ENCODE measurements at places on chromosomes 5 and 9.

GRCh38 chr9:16171911-16172310, 619.1 kb downstream of the CCDC171 start:
- DNase-seq = no peak

- DNase-seq = no peak
Observed at GRCh38 chr9:14542071-14542470, 151.2 kb downstream of the ZDHHC21 start.

DNA sequence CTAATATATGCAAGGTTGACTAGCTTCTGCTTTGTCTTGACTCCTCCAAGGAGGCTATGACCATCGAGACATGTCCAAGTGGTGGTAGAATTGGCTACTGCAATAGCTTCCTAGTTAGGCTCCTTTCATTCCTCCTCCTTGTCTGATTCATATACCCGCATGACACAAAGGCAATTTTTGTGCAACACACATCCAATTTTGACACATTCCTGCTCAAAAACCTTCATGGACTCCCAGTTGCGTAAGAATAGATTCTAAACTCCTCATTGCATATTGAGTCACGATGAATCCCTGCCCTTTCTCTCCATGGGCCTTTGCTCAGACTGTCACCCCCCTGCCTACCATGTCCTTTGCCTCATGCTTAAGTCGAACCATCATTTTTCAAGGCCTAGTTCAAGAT, 344.5 kb downstream of the ACTL7B start:
- DNase-seq = no peak

- no peak for DNase-seq
Observed at GRCh38 chr5:33470544-33470943, 29.8 kb downstream of the TARS1 start.

DNA sequence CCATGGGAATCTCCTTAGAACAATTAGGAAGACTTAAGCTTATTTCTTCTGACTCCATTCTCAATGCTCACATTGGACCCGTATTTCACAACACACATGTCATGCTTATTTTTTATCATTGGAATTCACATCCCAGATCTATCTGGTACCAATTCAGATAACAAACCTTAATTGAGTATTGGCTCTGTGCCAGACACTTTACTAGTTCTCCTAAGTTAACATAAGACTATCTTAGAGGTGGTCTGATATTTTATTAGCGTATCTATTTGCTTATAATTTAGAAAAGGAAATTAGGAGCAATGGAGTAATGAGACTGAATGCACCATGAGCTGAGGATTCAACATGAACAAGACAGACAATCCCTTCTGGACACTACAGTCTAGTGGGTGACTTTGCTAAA, 45.1 kb downstream of the FBXL7 start:
- no peak for DNase-seq

GRCh38 chr9:133609311-133610098, at the start of gene FAM163B:
Gene FAM163B (minus strand): TSS chr9:133609389. CDS start chr9:133580223, 29,166 bp downstream.
- peak; percentile 6 for DNase-seq

DNA sequence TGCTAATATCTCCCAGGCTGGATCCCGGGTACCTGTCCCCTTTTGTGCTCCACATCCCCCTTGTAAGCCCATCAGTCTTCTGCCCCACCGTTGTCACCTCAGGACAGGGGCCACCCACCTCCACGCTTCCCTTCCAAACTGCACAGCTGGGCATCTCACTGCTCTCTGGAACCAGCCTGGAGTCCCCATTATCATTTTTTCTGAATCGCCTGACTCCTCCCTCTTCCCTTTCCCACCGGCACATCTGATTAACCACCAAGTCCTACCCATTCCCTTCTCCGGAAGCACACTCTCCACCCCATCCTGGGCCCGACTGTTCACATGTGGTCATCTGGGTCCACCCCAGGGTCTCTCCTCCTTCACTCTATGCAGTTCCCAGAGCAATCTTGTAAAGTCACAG, 53.9 kb downstream of the PSD2 start:
- no peak for DNase-seq

DNA sequence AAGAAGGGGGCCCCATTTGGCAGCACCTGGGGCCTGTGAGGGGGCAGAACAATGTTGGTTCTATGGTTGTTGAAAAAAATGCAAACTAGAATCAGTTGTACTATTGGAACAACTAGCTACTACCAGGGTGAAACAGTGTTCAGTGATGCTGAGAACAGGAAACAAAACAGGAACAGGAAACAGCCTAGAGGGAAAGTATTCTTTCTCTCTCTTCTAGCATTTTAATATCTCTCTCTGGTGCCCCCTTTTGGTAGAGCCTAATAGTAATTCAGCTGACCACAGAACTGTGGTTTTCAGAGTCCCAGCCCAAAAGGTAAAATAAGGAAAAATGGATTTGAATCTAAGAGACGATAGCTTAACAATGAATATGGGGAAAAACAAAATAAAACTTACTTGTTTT, 138.0 kb upstream of the KCNN2 start:
- DNase-seq = peak; percentile 7

GRCh38 chr9:2545881-2546490, 75.6 kb upstream of the VLDLR start:
- DNase-seq = no peak

GRCh38 chr9:104143550-104143910, 49.4 kb downstream of the SMC2 start:
- peak; percentile 9 for DNase-seq

GRCh38 chr5:116905885-116906284, 331.3 kb upstream of the SEMA6A start:
- DNase-seq = no peak

DNA sequence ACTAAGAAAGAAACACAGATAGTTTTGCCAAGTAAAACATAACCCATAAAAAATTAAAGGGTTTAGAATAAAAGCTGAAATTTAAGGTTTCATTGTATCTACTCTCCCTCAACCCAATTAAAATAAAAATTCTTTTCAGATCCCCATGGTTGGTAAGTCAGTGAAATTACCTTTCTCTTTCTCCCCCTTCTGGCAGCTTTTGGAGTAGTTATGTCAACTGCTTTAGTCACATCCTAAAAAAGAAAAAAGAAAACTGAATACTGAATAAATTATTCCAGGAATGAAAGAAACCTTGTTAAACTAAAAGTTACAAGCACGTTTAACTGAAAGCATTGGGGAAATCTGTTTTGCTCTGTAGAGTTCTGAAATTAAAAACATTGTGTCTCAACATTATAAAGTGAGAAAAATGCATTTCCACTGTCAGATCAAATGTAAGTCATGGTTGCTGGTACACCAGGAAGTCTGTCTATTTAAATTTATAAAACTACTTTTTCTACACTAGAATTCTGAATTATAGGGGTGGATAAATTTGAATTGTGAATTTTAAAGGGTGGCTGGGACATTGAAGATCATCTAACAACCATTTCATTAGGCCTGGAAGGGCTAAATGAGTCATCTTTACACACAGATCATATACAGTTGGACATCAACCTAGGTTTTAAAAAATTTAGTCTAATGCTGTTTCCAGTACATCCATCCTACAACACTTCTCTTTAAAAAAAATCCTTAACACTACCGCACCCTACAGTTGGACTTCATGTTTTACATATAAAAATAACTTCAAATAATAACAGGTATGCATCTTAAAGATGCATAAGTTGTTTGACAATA, 24.7 kb downstream of the PSIP1 start:
- DNase-seq = peak; percentile 23

GRCh38 chr9:69012696-69013381, 1.1 kb downstream of the PRKACG start:
- DNase-seq = peak; percentile 14

DNA sequence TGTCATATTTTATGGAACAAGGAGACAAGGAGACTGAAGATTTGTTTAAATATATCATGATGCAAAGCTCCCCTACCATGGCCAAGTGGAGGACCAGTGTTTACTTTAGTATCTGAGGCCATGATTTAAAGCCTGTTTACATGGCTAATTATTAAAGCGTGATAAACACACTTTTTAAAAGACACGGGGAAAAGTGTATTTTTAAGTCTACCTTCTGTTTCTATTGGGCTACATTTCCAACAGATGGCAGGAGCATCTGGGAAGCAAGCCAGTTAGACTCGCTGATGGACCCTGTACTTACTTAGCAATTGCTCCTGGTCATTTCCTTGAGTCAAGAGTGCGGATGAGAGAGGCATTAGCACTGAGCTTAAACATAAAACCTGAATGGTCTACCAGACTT, 480.3 kb upstream of the SEMA6A start:
- DNase-seq = no peak

DNA sequence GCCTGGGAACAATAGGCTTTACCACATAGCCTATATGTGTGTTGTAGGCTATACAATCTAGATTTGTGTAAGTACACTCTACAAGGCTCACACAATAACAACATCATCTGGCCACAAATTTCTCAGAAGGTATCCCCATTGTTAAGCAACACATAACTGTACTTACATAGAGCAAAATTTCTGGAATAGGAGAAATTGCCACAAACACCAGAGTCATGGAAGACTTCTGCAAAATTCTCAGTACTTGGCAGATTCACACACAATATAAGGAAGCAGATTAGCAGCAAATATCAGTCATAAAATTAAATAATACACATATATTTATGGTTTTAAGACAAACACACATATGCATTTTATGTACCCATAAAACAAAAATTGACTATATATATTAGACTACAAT, 16.4 kb downstream of the GNAQ start:
- no peak for DNase-seq

- no peak for DNase-seq
Observed at GRCh38 chr9:7982907-7983306, 183.3 kb upstream of the DMAC1 start.

- no peak for DNase-seq
Observed at GRCh38 chr5:102888483-102888882, 133.4 kb downstream of the PAM start.

DNA sequence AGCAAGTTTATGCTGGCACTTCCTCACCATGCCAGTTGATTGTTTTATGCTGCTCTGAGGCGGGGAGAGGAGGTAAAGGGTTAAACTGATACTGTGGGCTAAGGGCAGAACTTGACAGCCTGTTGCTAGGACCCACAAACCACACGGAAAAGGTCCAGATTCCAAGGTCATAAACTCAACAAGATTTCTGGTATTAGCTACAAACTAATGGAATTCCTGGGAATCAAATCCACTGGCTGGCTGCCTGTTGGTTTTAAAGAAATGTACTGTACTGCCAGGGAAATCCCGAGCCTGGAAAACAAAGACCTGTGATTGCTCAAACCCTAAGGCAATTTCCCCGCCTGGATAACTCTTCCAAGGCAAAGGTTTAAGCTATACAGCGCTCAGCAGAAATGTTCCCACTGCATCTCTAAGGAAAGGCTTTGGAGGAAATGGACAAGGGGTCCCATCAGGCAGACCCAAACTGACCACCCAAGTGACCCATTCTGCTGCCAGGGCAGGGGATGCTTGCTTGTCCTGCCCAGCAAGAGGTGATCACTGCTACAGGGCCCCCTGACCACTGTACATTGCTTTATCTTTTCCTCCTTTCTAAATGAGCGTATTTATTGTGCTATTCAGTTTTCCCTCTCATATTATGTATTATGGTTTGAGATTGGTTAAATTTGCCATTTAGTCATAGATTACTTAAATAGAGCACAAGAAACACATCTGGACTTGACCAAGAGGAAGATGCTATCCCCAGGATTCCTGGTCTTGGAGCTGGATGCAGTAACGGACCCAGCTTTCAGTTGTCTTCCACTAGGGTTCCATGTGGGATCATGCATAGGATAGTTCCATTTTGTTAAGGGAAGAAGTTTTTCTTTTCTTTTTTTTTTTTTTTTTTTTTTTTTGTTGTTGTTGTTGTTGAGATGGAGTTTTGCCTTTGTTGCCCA, 124.3 kb downstream of the SUSD1 start:
- no peak for DNase-seq

DNA sequence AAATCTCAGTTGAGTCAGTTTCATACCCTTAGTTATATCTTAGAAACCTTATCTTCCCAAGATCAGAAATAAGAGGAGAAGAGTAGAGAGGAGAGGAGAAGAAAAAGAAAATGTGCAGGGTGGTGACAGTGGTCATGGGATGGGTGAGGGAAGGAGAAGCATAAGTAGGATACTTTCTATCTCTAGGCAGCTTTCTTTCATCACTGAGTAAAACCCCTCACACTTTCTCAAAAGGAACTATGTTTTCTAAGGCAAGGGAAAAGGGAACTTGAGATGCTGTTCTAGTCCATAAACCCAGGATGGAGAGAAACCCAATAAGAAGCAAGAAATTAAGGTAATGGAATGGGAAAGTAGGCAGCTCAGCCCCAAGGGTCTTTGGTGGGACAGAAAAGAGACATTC, 225.3 kb downstream of the MCTP1 start:
- no peak for DNase-seq

DNA sequence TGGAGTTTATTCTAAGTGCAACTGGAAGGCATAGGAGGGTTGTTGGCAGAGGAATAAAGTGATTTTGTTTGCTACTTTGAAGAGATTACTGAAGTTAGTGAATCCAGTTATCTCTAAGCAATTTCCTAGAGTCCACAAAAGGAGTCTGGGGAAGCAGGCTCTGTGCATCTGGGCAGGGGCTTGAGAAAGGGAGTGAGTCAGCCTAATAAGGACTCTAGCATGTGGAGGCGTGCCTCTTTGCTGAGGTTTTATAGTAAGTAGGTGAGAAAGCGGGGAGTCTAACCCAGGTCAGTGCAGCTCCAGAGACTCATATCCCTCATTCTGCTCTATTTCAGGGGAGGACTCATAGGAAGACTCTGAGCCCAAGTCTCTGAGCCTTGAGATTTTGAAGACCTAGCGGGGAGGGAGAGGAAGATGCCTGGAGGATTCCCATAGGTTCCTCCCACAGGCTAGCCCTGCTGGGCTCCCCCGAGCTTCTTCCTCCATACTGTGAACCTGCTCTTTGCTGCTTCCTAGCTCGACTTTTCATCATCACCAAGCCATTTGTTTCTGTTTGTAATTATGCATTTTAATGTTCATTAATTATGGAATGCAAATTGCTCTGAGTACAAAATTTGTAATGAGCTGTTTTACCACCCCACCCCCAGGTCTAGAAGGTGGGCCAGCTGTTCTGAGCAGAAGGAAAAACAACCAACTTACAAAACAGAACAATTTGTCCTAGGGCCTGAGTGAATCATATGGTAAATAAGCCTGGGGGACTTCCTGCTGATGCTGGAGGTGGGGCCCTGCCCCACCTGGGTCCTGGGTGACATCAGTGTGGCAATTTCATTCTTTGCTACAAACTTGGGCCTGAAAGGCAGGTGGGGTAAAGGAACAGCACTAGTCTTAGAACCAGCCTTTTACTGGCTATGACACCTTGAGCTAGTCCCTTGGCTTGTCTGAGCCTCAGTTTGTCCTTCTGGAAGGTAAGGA, 150.2 kb downstream of the TRIM32 start:
- no peak for DNase-seq

- no peak for DNase-seq
Observed at GRCh38 chr5:1660001-1660400, 136.2 kb upstream of the LPCAT1 start.

- DNase-seq = no peak
Observed at GRCh38 chr9:119834064-119834620, 464.9 kb upstream of the BRINP1 start.

DNA sequence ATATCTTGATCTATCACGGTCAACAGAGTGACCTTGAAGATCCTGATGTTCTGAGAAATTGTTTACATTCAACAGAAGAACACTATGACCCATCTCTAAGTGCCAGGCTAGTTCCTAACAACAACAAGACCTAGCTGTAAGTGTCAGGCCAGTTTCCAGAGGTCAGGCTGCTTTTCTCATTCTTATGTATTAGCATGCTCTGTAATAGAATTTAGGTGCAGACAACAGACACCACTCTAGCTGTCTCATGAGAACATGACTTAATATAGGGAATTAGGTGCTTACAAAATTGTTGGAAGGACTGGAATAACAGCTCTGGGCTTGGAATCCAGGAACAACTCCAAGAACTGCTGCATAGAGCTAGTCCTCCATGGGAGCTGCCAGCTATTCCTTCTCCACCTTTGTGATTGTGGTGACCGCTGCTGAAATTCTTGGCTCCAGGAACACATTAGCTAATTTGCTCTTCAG, 138.7 kb downstream of the SNX18 start:
- no peak for DNase-seq

GRCh38 chr9:111691672-111692329, 30.4 kb downstream of the GNG10 start:
- DNase-seq = peak; percentile 15
